ENCODE measurements at places on chromosomes 16 and 17. TPM values are rescaled to one million over a fixed set of nuclear protein-coding genes. Genes with fewer than 3 reads are reported as not detected.

MYOCD gene
- polyA plus RNA-seq: 0.70 TPM

- no peak for DNase-seq
Measured at GRCh38 chr17:80616705-80617104, 72.1 kb downstream of the RPTOR start.

IL17C gene
- not detected for polyA plus RNA-seq

SCGB1C2 gene
- polyA plus RNA-seq: not detected

FAHD1 gene
- 21.3 TPM for polyA plus RNA-seq

PIRT gene
- 0.06 TPM for polyA plus RNA-seq

All from forelimb muscle (tissue), 1 donor.